Aortic smooth muscle cell (primary cell): ENCODE measurements at places on chromosomes 2 and 18. TPM values are rescaled to one million over a fixed set of nuclear protein-coding genes. Genes with fewer than 3 reads are reported as not detected.

Gene DNAJC5G
- total RNA-seq: not detected in 2 replicates

Gene SRD5A2
- not detected in 2 replicates for total RNA-seq

Gene IL1F10
- total RNA-seq: not detected in 2 replicates

Gene SERPINB11
- not detected in 2 replicates for total RNA-seq

Gene CHRND
- total RNA-seq: not detected in 2 replicates

Gene SCYGR4
- not detected in 2 replicates for total RNA-seq

Gene FAM161A
- total RNA-seq: 1.3 and 1.8 TPM in 2 replicates

Gene AGFG1
- total RNA-seq: 43.7 and 53.1 TPM in 2 replicates

Gene ZNF516
- 8.9 and 12.1 TPM in 2 replicates for total RNA-seq

Gene FBXO41
- total RNA-seq: 0.06 and 0.40 TPM in 2 replicates

Gene SCN9A
- total RNA-seq: 0.40 and 0.56 TPM in 2 replicates

Gene LHCGR
- not detected in 2 replicates for total RNA-seq

Gene SERPINB7
- total RNA-seq: not detected in 2 replicates

Gene MC4R
- not detected in 2 replicates for total RNA-seq

Gene PTPRN
- 0.25 and 0.40 TPM in 2 replicates for total RNA-seq

Gene TANK
- 62.7 and 70.0 TPM in 2 replicates for total RNA-seq

Gene OSR1
- total RNA-seq: 62.4 and 120 TPM in 2 replicates

Gene MEP1B
- total RNA-seq: not detected in 2 replicates

Gene VSNL1
- total RNA-seq: 0.06 and 0.13 TPM in 2 replicates

Gene ATAD2B
- total RNA-seq: 9.0 and 14.1 TPM in 2 replicates
